Kidney (tissue), 22 donors: ENCODE measurements at places on chromosomes 1 and 21. TPM values are rescaled to one million over a fixed set of nuclear protein-coding genes. Genes with fewer than 3 reads are reported as not detected.

GRCh38 chr1:160063176-160063575, 6.8 kb downstream of the KCNJ10 start:
- DNase-seq: no peak

DNA sequence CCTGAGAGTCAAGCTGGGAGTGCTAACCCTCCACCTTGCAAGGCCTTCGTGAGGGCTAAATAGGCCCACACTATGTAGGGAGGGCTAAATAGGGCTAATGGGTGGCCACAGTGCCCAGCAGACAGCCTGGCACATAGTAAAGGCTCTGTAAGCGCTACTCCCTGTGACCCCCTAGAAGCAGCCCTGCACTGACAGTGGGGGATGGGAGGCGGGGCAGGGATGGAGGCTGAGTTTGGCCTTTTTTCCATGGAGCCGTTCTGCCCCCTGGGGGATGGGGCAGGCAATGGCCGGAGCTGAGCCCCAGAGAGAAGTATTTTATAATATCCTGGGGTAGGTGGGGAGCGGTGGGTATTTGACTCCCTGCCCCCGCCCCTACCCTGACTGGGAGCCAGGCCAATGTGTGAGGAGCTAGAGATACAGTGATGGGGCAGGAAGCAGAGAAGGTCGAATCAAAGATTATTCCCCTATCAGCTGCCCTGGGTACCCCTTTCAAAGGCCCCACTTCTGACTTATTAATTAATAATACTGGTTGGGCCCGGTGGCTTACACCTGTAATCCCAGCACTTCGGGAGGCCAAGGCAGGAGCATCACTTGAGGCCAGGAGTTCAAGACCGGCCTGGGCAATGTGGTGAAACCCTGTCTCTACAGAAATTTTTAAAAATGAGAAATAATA, 42.3 kb downstream of the LACTBL1 start:
- peak; percentile 42 for DNase-seq

- no peak for DNase-seq
These were observed 75.5 kb upstream of the IPO9 start for GRCh38 chr1:201753492-201753891.

DNA sequence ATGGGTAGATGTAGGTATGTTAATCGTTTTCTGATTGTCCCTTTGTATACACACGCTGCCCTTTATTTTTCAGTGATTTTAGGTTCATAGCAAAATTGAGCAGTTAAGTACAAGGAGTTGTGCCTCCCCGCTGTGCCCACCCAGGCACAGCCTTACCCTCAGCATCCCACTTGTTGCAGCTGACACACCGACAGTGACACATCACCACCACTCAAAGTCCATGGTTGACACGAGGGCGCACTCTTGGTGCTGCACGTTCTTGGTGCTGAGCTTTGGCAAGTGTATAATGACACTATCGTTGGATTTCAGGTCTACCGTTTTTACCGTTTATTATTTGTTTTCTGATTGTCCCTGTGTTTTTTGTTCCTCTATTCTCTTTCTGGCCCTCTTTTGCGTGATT, 15.6 kb downstream of the C1orf159 start:
- DNase-seq: no peak

GRCh38 chr1:50066806-50067205, 41.9 kb upstream of the ELAVL4 start:
- no peak for DNase-seq

GRCh38 chr1:34618381-34618780, 136.5 kb upstream of the GJB5 start:
- no peak for DNase-seq

GRCh38 chr1:203475012-203475981, at the start of gene PRELP:
Gene PRELP (plus strand): TSS chr1:203475806. CDS start chr1:203483185, 7,379 bp downstream.
- DNase-seq: peak; percentile 47

- peak; percentile 77 for DNase-seq
These were observed 21.5 kb upstream of the LEFTY2 start for GRCh38 chr1:225962440-225962975.

DNA sequence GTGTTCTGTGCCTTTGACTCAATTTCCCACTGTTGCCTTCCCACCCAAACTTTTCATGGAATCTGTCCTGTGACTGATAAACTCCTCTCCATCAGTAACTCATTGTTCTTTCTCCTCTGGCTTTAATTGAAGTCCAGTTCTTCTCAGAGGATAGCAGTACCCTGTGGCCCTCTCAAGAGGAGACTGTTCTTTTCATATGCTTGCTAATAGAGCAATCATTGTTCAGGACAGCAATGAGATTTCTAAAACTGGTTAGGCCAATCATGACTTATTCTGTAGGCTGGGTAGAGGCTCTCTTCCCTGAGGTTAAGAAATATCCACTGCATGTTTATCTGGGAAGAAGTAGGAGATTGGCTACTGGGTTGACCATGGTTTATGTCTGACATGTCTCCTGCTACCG, 98.8 kb downstream of the CHD1L start:
- no peak for DNase-seq

GRCh38 chr1:7482077-7482476, 289.0 kb upstream of the VAMP3 start:
- no peak for DNase-seq

DNA sequence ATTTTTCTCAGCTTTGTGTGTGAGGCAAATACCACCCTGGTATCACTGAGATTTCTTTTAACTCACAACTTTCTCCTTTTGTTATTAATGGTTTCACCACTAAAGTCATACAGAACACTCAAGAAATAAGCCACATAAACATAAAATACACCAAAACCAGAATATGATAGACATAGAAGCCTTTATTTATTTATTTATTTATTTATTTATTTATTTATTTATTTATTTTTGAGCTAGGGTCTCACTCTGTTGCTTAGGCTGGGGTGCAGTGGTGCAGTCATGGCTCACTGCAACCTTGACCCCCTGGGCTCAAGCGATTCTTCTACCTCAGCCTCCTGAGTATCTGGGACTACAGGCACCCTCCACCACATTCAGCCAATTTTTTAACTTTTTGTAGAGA, 12.5 kb downstream of the KRTAP8-1 start:
- no peak for DNase-seq

GRCh38 chr1:19179597-19180264, 30.3 kb downstream of the UBR4 start:
- DNase-seq: no peak

GRCh38 chr1:227058321-227058751, 118.2 kb downstream of the COQ8A start:
- DNase-seq: no peak

GRCh38 chr1:93992954-93993353, 83.7 kb upstream of the GCLM start:
- no peak for DNase-seq

DNA sequence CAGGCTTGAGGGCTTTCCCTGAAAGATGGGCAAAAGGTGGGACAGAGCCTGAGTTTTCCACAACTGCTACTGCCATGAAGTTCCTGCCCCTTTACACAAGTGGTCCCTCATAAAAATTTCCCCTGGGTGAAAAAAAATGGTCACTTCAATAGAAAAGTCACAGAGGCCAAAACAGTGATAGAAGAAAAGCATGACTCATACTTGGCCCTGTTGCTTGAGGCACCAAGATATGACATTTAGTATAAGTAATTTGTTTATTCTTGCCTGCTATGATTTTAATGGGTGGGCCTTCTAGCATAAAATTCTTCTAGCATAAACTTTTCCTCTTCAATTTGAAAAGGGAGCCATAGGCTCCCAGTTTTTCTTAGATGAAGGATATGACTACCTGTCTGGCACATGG, 280.2 kb downstream of the DPYD start:
- no peak for DNase-seq

- no peak for DNase-seq
These were observed 235.3 kb downstream of the PRDM2 start for GRCh38 chr1:13935336-13935735.

DNA sequence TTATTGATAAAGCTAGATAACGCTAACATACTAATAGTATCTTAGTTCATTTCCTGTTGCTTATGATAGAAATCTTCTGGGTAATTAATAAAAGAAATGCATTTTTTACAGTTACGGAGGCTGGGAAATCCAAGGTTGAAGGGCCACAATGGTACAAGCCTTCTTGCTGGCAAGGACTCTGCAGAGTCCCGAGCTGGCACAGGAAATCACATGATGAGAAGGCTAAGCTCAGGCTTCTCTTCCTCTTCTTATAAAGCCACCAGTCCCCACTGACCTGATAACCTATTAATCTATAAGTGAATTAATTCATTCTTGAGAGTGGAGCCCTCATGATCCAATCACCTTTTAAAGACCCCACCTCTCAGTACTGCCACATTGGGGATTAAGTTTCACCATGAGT, 82.6 kb downstream of the GPR161 start:
- no peak for DNase-seq

DNA sequence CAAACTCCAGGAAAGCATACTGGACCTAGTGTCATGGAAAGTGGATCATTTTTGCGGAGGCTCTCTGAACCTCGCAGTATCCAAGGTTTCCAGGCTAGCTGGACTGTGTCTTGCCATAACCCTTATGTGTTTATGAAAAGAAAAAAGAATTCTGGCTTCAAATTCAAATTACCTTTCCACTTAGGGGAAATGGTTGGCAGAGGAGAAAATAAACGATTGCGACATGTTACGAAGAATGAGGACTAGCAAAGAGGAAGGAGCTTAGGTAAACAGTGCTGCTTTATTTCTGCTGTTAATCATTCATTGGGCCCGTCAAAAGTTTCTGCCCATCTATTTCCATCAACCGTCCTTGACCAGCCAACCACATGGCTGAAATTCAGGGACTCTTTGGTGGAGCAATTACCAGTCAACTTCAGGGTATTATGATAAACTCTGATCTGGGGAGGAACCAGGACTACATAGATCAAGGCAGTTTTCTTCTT, at the start of gene C4BPA:
C4BPA (plus strand) TSS at position 342 of the 482 bp plus-strand sequence. CDS start 8,793 bp downstream, outside the sequence.
- DNase-seq: no peak

GRCh38 chr1:24309762-24310485, 9.2 kb upstream of the GRHL3 start:
- DNase-seq: no peak

- DNase-seq: no peak
These were observed 130.2 kb downstream of the CHRM3 start for GRCh38 chr1:239516579-239516978.

- DNase-seq: no peak
These were observed 345.4 kb upstream of the NR5A2 start for GRCh38 chr1:199682081-199682480.

DNA sequence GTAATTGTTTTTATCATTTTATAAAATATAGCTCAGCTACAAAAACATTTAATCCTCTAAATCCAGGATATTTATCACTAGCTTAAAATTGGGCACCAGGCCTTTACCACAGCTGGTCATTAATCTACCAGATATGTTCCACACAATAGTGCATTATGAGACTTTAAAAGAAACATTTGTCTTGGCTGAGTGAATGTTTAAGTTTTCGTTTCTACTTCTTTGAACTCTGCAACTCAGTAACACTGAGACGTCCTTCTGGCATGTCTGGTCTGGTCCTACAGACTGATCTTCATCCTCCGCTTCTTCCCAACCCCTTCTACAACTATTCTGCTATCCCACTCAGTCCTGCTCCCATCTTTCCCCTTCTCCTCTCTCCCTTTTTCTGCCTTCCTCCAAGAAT, 296.2 kb downstream of the NEGR1 start:
- DNase-seq: peak; percentile 8

GRCh38 chr21:44920694-44921604, at the start of gene ITGB2:
Gene ITGB2 (minus strand): TSS chr21:44920899. CDS start chr21:44910782, 10,117 bp downstream.
- peak; percentile 82 for DNase-seq

GRCh38 chr1:153288634-153289275, 24.0 kb downstream of the PGLYRP3 start:
- no peak for DNase-seq

- DNase-seq: no peak
These were observed 7.6 kb downstream of the EFHD2 start for GRCh38 chr1:15417059-15417934.

DNA sequence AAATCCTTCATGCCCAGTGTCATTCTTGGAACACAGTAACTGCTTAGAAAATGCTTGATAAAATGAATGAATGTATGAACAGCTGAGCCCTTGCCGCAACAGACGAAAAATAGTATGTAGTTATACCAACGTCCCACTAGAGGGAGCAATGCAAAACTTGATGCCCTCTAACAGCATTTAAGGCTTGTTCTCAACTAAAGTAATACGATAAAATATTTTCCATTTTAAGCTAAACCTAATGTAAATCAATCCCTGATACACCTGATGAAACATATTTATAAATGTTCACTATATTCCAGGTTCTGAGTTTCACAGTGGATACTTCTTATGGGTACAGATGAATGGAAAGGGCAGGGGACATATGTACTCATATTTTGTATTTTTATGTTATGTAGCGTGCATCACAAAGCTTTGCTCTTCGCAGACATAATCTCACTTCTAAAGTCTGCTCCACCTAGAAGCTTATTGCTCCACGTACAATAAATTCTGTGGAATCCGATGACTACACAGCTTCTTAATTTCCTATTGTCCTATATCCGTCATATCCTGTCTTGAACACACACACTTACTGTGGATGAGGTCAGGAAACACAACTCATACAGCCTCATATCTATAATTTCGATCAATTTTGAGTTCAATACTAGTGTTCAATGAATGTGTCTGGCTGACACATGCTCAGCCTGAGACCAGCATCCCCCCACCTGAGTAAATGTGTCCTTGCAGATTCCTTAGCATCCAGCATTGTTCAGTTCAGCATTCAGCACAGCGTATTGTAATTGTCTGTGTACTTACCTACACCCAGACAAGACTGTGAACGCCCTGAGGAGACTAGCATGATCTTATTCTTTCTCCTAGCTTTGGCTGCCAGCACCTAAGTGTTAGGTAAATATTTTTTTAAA, 4.4 kb upstream of the UTP25 start:
- DNase-seq: peak; percentile 74

- no peak for DNase-seq
These were observed 22.1 kb downstream of the S100A6 start for GRCh38 chr1:153513666-153514065.

GRCh38 chr1:29695803-29696202, 459.5 kb downstream of the PTPRU start:
- no peak for DNase-seq

DNA sequence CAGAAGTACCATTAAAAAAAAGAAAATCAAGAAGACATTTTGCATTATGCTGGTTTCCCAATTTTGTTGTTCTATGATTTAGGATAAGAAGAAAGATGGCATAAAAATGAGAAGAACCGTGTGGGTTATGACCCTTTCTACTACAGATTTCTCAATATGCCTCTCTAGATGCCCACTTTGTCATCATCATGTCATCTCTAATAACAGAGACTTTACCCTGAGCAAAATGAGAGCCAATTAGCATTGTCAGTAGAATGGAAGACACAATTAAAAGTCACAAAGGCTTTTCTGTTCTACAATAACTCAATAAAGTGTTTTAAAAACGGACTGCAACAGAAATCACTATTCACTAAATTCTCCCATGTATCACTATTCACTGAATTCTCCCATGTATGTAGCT, 85.5 kb downstream of the RAB3GAP2 start:
- DNase-seq: no peak

Gene TNFRSF8
- polyA plus RNA-seq: 0.97 TPM

Gene MAP3K7CL
- 5.4 TPM for polyA plus RNA-seq

Gene ZBTB7B
- polyA plus RNA-seq: 20.1 TPM

Gene HENMT1
- polyA plus RNA-seq: 3.1 TPM

Gene HSD11B1
- 5.5 TPM for polyA plus RNA-seq

Gene CDCA8
- 0.71 TPM for polyA plus RNA-seq

Gene ADCY10
- 0.28 TPM for polyA plus RNA-seq

Gene DIRAS3
- 13.2 TPM for polyA plus RNA-seq

Gene CENPL
- polyA plus RNA-seq: 0.71 TPM

Gene SLAMF6
- polyA plus RNA-seq: not detected

Gene AADACL4
- polyA plus RNA-seq: 0.58 TPM

Gene TTC22
- 9.6 TPM for polyA plus RNA-seq

Gene PLA2G2D
- not detected for polyA plus RNA-seq

Gene EDN2
- polyA plus RNA-seq: 2.3 TPM

Gene CYP4A11
- 384 TPM for polyA plus RNA-seq
